Activated CD8-positive, alpha-beta memory T cell treated with anti-CD3 and anti-CD28 coated beads, Interleukin-2, amount 10 ng/mL, durations not matched to agents 7 days and 5 days (primary cell): ENCODE measurements at places on chromosomes 5 and 9. TPM values are rescaled to one million over a fixed set of nuclear protein-coding genes. Genes with fewer than 3 reads are reported as not detected.

SMU1 gene
- total RNA-seq = 20.0 TPM

AFF4 gene
- 32.6 TPM for total RNA-seq

TMEM252 gene
- not detected for total RNA-seq

PLAC8L1 gene
- total RNA-seq = 0.87 TPM

TAF11L5 gene
- total RNA-seq = not detected

MEIKIN gene
- not detected for total RNA-seq

NUTM2G gene
- total RNA-seq = not detected

OGN gene
- not detected for total RNA-seq
